Left ventricle myocardium inferior (tissue), 1 donor: ENCODE measurements at places on chromosomes 13 and 19.
A peak's percentile ranks its signal among the peaks of the same experiment; 100 is the strongest.

DNA sequence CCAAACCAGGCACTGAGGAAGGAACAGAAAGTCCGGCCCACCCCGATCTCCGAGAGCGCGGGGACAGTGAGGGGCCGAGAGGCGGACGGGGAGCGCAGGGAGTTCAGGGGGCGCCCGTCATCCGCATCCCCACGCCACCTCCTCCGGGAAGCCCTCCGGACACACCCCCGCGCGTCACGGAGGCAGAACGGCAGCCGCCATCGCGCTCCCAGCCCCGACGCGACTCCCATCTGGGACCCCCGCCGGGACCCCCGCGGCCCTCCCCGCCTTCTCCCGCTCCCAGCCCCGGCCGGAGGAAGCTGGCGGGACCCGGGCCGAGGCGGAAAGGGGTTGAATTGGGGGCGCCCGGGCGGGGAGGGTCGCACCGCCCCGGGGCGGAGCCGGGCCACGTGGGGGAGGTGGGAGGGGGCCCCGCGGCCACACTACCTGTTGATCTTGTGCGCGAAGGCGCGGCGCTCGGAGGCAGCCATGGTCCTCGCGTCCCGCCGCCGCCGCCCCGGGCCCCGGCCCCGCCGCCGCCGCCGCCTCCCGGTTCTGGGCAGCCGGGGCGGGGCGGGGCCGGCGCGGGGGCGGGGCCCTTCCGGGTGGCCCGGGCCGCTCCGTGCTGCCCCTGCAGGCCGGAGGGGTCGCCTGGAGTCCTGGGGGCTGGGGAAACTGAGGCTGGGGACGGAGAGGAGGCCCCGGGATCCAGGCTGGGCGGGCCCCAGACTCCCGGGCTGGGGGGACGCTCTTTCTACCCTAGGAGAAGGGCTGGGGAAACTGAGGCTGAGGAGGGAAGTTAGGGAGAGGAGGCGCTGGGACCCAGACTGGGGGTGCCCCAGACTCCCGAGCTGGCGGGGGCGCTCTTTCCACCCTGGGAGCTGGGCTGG, at the start of gene DOCK6:
Gene DOCK6, minus strand, starts transcription at position 554 of the 869 bp plus-strand sequence. Its CDS starts 84 bp downstream, at position 470.
- DNase-seq: peak; percentile 49

DNA sequence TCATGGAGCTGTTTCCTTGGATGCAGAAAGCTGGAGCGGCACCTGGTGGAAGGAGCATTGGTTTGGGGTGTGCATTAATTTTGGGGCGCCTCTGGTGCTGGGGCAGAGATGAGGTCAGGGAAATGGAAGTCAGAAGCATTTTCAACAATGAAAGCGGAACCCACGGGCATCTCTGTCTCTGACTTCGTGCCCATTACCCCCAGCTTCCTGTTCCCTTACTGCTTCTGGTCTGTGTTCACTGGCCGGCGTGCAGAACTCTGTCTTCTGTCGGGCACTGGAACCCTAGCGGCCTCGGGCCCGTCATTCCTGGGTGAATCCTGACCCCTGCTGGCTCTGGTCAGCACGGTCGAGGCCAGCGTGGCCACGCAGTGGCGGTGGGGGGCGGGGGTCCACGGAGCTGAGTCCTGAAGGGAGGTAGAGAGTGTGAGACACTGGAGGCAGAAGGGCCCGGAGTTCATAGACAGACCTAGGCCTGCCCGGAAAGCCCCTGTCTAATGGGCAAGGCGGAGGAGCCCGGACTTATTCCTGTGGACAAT, 7.9 kb upstream of the LINGO3 start:
- peak; percentile 61 for DNase-seq

- DNase-seq: no peak
These were observed 434.5 kb downstream of the OLFM4 start for GRCh38 chr13:53463106-53463505.

DNA sequence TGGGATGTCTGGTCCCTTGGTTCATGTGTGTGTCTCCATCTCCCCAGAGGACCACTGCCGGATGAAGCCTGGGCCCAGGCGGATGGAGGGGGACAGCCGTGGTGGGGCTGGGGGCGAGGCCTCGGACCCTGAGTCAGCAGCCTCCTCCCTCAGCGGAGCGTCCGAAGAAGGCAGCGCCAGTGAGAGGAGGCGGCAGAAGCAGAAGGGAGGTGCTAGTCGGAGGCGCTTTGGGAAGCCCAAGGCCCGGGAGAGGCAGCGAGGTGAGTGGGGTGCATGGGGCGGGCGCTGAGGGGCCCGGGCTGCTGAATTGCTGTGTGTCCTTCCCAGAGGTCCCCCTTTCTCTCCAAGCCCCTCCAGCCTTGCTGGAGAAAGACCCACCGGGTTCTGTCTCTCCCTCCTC, 3.2 kb downstream of the CCDC106 start:
- DNase-seq: no peak

DNA sequence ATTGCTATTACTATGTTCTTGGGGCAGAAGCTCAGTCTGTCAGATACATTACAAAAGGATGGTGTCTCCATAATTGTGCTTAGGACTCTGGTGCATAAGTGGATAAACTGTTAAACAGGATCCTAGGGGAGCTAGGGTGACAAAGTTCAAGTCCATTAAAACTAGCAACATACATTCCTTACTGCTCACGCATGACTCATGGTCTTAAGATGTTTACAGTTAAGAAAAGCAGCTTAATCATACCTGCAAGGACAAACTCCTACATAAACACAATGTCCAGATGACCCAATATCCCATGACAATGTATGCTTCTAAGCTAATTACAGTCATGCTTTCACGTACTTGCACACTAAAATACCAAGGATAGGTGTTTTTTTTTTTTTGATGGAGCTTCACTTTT, 3.5 kb upstream of the ZNF701 start:
- no peak for DNase-seq

- no peak for DNase-seq
These were observed 23.5 kb downstream of the ZNF574 start for GRCh38 chr19:42099336-42099925.

DNA sequence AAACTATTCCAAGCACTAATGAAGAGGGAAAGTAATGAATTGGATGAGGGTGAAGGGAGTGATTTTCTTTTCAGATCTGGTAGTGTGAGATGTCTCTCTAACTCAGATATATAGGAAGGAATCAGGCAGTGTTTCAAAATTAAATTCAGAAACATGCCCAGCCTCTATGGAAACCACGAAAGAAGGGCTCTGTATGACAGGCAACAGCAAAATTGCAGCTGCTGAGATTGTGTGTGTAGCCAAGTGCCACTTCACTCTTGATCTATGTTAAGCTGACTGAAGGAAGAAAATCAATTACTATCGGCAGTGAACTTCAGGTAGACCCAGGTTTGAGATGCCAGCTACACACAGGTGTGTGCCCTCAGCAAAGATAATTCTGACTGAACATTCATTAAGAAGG, 387.4 kb downstream of the PCDH9 start:
- no peak for DNase-seq

DNA sequence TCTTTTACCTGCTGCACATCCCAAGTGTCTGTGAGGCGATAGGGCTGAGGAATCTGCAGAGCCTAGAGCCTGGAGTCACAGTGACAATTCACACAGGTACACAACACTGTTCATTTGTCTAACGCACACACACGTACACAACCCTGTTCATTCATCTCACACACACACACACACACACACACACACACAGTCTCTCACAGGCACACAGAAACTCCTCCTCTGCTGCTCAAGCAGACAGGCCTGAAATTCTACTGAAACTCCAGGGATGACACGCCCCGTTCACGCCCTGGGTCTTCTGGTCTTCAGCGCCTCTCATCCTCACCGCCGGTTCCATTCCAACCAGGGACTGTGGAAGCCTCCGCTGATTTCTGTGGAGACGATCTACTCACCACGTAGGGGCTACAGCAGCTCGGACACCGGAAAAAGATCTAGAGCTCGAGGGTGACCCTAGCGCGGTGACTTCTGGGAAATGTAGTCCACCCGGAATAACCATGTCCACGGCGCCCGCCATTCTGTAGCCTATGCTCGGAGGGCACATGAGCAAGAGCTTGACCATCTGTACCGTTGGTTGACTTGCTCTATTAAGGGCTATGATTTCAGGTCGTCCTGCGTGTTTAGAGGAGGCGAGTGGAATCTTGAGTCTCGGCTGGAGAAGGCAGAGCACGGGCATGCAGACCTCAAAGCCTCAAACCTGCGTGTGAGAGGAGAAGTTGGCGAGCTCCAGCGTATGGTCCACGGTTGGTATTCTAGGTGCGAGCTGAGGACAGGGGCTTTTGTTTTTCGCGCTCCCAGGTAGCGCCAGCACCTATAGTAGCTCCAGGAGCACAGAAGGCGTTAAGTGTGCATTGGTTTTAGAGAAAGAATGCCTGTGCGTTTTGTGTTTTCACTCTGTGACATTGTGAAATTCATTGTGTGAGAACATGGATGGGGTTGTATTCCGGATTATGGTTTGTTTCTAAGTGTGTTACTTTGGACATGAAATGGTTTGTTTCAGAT, 33.4 kb downstream of the ZNF45 start:
- peak; percentile 82 for DNase-seq

DNA sequence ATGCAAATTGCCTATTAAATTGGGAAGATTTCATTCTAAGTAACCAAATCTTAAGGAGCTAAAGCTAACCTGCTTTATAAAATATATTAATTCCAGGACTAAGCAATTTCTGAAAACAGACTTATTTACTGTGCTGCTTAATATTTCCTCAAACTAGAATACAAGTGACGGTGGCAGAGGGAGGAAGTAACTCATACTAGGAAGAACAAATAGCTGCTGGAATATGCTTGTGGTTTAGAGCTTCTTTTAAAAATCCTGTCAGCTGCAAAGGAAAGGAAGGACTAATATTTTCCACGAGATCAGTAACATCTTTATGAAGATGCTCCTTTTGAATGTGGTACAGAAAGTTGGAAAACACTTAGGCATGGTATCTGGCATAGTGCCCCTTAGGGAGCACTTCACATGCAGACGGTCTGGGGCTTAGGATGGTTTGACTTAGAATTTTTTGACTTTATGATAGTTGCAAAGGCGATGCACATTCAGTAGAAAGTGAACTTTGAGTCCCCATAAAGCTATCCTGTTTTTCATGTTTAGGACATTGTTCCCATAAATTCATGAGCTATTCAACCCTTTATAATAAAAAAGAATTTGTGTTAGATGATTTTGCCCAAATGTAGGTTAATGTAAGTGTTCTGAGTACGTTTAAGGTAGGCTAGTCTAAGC, 3.4 kb upstream of the HNRNPA1L2 start:
- DNase-seq: no peak

DNA sequence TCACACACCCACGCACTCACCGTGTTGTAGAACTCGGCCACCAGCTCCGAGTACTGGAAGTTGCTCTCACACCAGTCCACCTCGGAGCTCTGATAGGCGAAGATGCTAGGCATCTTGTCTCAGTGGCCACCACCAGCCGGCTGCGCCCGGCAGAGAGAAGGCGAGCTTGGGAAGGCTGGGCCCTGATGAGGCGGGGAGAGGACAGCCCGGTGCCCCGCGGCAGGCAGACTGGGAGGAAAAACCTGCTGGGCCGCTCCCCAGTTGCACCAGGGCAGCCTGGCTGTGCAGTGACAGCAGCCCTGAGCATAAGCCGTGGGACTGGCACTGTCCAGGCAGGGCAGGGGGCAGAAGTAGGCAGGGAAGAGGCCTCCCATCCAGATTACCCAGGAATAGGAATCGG, at the start of gene ACER1:
Gene ACER1, minus strand, starts transcription at position 174 of the 400 bp plus-strand sequence. Its CDS starts 61 bp downstream, at position 113.
- DNase-seq: no peak

GRCh38 chr19:19111967-19112580, 26.2 kb downstream of the TMEM161A start:
- DNase-seq: no peak

- DNase-seq: no peak
These were observed 1.2 kb downstream of the POLR2E start for GRCh38 chr19:1093811-1094553.

GRCh38 chr13:43936647-43937046, 56.9 kb downstream of the LACC1 start:
- DNase-seq: no peak

DNA sequence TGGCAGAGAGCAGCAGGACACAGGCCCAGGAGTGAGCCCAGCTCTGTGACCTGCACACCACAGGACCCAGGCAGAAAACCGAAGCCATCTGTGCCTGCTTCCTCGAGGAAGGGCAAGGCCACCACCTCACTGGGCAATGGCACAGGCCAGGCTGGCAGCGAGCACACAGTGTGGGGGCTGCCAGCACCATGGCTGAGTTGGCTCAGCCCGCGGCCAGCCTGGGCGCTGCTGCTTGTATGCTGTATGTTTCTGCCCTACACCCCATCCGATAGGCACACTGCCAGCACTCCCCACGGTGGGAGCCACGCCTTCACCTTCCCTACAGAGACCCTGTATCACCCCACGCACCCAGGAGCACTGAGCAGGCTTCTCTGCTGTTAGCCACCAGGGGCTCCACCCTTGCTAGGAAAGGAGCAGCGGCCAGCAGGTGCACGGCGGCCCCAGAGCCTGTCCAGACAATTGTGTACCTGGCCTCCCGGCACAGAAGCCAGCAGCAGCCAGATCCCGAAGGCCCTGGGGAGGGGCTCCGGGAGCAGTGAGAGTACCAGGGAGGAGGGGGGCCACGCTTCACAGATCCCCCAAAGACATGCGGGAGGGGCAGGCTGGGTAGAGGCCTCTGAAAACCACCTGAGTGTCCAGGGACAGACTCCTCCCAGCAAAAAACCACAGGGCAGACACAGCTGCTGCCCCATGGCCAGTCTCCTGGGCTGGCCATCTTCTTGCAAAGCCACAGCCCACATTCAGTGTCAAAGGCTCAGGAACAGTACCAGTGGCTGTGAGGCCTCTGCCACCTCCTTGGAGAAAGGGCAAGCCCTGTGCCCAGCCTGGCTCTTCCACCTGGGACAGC, 56.1 kb downstream of the MLLT1 start:
- DNase-seq: no peak

GRCh38 chr13:94558716-94559115, 37.2 kb downstream of the TGDS start:
- no peak for DNase-seq

DNA sequence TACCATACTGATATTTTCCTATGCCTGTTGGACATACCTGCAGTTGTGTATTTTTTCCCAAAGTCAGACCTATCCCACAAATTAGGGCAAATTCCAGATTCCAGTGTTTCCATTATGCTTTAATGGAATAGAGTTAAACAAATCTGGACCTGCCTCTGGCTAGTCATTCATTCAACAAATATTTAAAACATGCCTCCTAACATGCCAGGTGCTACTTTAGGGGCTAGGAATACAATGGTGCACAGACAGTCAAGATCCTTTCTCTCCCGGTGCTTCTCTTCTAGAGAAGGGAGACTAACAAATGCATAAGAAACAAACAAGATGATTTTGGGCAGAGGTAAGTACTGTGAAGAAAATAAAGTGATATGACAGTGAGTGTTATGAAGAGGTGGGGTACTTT, 7.5 kb upstream of the WDFY2 start:
- no peak for DNase-seq
